ENCODE measurements at places on chromosomes 12 and 14.

DNA sequence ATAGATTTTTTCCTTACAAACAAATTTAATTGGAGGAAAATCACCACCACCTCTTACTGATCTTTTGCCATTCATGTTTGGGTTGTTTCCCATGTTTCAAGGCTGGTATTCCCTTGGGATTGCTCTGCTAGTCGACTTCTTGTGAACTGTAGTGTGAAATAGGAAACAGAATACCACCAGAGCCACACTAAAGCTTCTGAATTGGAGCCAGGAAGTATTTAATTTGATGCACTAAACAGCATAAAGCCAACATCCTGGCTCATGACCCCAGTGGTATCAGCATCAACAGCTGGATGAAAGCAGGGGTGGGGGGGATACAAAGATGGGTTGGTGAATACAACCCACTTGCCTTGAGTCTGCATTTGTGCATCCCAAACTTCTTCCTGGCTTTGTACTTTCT lies 127.5 kb downstream of the TBC1D30 start:
- DNase-seq = no peak

GRCh38 chr12:27852742-27853141 lies 72.7 kb upstream of the MANSC4 start:
- no peak for DNase-seq

DNA sequence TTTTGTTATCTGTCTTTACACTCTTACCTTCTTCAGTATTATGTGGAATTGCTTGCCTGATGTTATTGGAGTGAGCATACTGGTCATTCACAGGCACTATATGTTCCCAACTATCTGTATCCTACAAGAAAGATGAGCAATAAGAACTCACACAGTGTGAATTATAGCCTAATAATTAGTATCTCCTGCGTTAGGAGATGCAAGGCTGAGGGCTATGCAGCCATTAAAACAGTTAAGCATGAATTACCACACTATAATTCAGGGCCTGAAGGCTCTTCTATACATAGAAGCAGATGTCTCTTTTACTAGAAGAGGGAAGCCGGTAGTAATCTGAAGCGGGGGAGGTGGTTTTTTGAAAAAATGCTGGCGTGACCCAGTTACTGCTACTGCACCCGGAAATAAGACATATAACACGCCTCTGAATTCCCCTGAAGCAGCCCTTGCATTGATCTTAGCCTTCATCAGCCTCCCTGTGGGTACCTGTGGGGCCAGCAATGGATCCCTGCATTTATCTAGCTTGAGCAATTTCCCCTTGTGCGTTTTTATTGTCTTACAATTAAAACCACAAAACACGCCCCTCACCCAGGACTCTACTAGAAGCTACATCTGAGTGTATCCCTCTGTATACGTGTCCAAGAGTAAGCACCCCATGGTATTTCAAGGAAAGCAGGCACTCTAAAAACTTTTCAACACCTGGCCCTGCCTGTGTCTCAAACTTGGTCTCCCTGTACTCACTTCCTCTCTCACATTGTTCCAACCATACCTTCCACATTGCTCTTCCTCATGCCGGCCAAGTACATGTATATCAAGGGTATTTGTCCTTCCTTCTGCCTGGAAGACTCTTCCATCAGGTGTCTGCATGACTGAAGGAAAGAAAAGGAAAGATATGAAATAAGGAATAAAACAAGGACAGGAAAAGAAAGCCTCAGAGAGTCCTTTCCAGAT lies 210.9 kb upstream of the ARID2 start:
- no peak for DNase-seq

- DNase-seq = no peak
Observed at GRCh38 chr14:73887694-73888459, 1.2 kb downstream of the ZNF410 start.

- DNase-seq = peak; percentile 59
Observed at GRCh38 chr14:99945732-99946651, 119.2 kb upstream of the EVL start.

GRCh38 chr12:131097202-131098177 lies 143.8 kb downstream of the ADGRD1 start:
- peak; percentile 81 for DNase-seq

DNA sequence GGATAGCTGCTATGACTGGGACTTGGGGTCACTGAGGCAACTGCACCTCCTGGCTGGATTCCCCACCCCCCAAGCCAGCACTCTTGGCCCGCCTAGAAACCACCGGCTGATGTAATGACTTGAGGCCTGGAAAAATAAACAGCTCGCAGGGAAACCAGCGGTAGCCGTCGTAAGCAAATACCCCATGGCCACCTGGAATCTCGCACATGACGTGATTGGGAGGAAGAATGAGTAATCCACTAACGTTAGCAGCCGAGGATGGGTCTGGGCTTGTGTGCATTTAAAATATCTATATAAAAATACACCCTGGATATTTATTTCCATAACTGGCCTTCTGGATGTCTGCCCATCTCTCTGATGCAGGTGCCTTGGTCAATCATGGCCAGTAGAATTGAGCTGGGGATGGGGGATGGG lies 120.1 kb downstream of the SMOC1 start:
- no peak for DNase-seq

- no peak for DNase-seq
Observed at GRCh38 chr12:8146442-8146771, 10.4 kb upstream of the ZNF705A start.

- no peak for DNase-seq
Observed at GRCh38 chr12:623865-624372, 39.3 kb downstream of the NINJ2 start.

DNA sequence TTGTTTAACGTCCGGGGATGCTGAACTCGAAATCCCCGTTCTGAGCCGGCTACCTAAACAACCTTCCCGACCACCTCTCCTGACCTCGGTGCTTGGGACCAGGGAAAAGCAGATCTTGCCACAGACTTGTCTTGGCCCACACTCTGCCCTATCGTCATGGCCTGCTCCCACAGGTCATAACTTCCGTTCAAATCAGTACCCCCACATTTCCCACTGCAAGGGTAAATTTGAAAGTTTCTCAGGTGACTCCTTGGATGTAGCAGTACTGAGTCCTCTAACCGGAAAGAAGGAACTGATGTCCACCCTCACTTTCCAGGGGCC lies 612 bp upstream of the RBM23 start:
- DNase-seq = no peak

DNA sequence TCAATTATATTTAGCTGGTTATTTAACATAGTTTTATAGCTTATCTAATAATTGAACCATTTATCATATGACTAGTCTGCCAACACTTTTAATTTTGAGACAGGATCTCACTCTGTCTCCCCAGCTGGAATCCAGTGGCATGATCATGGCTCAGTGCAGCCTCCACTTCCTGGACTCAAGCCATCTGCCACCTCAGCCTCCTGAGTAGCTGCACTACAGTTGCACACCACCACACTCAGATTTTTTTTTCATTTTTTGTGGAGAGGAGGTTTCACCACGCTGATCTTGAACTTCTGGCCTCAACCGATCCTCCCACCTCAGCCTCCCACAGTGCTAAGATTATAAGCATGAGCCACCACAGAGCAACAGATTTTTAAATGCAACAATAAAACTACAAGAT lies 151.4 kb upstream of the MDGA2 start:
- no peak for DNase-seq

DNA sequence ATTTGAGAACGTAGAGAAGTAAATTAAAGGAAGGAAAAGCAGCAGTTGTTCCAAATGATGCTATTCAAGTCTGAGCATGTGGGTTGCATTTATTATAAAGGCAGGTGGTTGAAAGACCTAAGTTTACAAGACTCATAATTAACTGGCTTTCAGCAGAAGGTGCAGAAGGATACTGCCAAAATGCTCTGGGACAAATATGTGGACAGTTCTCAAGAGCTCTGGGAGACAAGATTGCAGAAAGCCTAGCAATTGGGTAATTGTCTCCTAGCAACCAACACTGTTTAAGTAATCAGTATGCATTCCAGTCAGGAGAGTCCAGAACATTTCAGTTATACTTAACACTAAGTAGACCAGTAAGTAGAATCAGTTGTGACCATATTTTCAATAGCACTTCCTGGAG lies 131.5 kb downstream of the GPR135 start:
- no peak for DNase-seq

Measured in posterior vena cava (tissue), 2 donors.